CD4-positive, alpha-beta T cell treated with Interleukin-10 for 1 hour (primary cell): ENCODE measurements at places on chromosomes 13 and 19.

GRCh38 chr19:52963247-52963618 is 552 bp upstream of the ZNF816 start:
- DNase-seq, result no peak

DNA sequence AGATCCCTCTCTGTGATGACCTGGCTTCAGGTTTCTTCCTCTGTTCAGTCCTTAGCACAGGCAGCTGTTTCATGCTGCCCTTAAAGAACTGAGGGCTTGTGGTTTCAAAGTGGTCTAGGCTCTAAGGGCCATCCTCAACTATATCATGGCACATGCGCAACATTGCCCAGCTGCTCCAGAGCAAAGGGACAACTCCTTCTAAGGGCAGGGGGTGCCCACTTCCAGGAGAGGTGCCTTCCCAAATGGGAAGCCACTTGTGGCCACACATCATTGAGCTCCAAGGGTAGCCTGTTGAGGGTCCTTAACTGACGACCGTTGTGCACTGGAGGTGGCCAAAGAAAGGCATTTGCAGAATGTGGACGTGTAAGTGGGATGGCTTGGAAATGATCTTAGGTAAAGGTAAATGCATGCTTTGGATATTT is 7.3 kb downstream of the GPR183 start:
- DNase-seq, result no peak

DNA sequence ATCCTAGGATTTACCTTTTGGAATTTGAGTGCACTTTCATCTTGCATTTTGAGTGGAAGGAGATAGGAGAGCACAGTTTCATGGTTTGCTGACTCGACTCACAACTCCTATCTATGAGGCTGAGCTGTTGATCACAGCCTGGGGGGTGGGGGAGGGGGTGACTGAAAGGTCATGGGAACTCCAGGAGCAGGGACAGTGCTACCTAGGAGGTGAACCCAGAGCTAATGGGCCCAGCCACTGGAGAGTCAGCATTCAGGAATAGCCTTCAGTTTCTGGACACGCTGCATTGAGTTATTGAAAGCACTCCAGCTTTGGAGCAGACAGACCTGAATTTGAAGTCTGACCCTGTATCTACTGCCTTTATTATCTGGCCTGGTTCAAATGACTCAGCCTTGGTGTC is 339.9 kb downstream of the SLC7A1 start:
- no peak for DNase-seq

DNA sequence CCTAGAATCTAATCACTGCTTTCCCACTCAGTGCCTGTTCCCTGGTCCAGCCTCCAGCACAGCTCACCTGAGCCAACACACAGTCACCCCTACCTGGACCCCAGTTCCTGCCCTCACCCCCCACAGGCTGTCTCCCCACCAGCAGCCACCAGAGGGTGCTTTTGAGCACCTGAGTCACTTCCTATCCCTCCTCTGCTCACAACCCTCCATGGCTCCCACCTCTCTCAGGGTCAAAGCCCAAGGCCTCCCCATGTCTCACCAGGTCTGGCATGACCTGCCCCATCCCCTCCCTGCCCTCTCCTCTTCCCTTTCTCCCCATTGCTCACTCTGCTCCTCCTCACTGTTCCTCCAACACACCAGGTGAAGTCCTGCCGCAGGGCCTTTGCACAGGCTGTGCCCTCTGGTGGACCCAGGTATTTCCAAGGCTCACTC is 7.1 kb upstream of the DPP9 start:
- DNase-seq, result peak; percentile 73

- DNase-seq, result no peak
Observed at GRCh38 chr13:105107781-105108180, 1427.7 kb downstream of the EFNB2 start.

GRCh38 chr13:50224534-50224933 is 209.3 kb downstream of the KCNRG start:
- no peak for DNase-seq

DNA sequence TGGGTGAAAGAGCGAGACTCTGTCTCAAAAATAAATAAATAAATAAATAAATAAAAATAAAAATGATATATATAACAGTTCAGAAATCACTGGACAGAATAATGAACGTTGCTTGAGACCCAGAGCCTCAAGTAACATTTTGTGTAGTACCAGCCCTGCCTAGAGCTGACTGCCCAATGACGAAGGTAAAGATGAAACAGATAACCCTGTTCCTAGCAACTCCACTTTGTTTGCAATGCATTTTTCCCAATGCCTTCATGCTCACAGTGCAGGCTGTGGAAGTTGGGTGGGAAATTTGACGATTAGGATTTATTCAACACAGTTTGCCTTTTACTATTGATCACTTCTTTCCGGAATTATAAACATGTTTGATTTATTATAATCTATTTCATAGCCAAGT is 22.2 kb upstream of the FRY start:
- DNase-seq, result no peak

DNA sequence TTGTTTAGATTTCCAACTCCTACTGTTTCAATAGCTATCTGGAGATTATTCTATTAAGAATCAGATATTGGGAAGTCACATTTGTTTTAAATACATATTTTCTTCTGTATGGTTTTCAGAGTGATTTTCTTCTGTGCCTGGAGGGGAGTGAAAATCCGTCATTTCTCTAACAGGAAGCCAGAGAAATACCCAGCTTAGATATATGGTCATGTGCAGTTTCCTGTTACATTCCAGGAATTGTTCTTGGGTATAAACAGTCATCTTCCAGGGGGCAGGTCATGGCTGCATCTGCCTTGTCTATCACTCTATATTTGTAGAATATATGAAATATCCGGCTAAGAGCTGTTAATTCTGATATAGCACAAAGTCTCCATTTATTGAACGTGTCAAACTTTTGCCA is 77.5 kb upstream of the MIR17HG start:
- DNase-seq, result no peak

- no peak for DNase-seq
Observed at GRCh38 chr13:51240958-51241357, 18.8 kb downstream of the FAM124A start.

GRCh38 chr13:59863621-59864020 is 300.1 kb downstream of the DIAPH3 start:
- DNase-seq, result no peak

DNA sequence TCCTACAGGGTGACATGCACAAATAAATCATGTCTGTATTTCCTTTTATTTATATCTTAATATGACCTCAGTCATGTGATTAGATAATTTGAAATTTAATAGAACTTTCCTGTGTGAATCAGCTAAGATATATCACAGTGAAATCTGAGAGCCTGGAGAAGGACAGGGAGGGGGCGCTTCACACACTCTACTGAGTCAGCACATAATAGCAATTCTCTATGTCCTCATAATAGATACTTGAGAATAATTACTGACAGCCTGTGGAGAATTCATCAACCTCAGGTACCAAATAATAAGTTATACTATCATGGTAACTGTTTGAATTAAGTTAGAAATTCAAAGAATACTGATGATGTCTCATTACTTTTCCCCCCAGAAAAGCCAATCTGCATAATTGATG is 98.0 kb upstream of the SLC10A2 start:
- DNase-seq, result no peak

DNA sequence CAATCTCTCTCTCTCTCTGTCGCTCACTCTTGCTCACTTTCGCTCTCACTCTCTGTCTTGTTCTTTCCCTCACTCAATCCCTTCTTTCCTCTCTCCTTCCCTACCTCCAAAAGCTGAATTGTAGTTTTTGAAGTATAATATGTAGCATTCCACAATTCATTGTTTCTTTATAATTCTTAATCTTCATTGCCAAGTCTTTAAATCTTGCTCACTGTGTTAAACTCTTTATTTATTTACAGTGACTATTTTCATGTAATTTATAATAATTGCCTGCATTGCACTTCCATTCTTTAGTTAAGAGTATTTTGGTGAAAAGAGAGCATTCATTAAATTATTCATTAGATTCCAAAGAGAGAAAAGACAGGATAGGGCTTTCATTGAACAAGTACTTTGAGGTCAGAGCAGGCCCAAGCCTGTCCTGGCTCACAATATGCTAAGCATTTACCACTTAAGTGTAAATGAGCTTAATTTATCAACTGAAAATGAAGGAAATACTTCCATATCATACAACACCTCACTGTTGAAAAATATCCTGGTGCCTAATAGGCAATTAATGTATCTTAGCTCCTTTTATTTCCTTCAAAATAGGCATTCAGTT is 257.4 kb upstream of the SLITRK1 start:
- no peak for DNase-seq

DNA sequence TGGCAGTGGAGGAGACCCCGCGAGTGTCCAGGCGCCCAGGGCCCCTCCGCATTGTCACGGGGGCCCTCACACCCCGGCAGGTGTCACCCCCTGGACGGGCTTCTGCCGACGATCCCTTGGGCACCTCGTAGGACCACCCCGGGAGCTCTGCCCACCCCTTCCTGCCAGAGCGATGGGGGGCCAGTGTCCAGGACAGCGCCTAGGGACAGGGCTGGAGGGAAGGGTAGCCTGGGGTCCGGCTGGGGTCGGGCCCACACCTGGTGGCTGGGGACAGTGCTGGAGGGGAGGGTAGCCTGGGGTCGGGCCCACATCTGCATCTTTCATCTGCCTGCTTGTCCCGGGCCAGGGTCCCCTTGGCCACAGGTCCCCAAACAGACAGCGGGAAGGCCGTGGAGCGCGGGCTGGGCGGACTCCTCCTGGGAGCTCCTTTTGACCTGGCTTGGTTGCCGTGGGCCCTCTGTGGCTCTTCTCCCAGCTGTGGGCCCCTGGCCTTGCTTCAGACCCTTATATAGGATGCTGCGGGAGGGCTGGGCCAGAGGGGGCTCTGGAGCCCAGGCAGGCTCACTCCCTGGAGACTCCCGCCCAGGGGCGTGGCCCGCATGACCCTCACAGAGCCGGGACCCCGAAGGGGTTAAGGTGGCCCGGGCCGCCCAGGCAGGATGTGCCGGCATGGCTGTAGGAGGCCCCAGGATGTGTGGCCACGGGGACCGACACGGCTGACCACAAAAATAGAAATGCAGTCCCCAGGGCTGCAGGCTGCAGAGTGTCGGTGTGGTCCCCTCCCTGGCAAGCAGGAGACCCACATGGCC is 74.1 kb upstream of the MCF2L start:
- DNase-seq, result no peak

GRCh38 chr13:74243637-74244526 is 109.7 kb upstream of the KLF12 start:
- DNase-seq, result peak; percentile 70

DNA sequence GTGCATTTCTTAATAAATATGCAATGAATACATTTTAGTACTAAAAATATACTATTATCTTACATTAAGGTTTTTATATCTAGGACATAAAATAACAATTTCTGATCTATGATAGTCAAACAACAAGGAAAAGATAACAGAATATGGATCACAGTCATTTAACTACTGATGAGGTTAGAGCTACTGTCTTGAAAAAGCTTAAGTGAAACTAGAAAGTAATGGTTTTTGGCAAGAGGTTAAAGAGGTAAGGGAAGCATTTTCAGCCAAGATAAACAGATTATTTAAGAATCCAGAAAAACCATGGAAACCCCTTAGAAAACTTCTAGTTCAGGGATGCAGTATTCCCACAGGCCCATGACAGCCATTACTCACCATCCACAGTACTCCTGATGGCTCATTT is 787.4 kb downstream of the DACH1 start:
- no peak for DNase-seq

DNA sequence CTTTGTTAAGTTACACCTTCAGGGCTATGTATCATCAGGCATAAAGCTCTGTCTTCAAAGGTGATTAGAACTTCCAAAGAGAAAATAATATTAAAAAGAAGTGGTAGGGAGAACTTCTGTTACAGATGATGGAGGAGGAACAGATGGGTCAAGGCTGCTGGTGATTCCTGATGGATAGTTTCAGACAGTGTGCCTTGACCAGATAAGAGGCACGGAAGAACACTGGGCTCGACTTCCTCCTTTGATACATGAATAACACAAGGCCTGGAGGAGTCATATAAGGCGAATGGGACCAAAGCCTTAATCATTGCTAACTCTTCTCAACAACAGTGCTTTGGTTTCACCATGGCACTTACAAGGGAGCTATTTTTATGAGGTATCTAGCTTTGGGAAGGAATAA is 128.1 kb upstream of the RXFP2 start:
- DNase-seq, result no peak

- peak; percentile 40 for DNase-seq
Observed at GRCh38 chr19:38224014-38224862, at the start of gene DPF1. Gene DPF1 (minus strand): TSS chr19:38224222. CDS start chr19:38224142, 80 bp downstream.

DNA sequence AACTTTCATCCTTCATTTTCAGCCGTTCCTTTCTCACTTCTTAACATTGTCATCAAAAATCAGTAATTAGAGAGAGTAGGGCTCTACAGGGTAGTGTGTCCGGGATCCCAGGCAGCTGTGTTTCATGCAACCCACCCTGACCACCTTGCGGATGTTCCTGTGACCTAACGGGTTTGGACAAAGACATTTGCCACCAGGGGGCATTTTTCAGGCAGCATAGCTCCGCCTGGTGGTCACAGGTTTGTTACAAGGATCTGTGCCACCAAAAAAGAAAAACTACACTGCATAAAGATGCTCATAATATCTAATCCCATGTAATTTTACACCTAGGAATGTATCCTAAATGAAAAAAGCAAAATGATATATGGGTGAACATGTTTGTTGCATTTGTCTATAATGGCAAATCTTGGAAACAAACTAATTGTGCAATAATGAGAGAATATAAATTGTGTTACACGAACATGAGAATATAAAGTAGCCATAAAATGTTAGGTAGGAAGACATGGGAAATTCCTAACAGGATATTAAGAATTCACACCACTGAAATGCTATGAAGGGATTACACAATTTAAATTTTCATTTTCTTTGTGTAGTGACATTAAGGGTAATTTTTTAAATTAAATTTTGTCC is 123.0 kb downstream of the SLC7A1 start:
- DNase-seq, result peak; percentile 40

DNA sequence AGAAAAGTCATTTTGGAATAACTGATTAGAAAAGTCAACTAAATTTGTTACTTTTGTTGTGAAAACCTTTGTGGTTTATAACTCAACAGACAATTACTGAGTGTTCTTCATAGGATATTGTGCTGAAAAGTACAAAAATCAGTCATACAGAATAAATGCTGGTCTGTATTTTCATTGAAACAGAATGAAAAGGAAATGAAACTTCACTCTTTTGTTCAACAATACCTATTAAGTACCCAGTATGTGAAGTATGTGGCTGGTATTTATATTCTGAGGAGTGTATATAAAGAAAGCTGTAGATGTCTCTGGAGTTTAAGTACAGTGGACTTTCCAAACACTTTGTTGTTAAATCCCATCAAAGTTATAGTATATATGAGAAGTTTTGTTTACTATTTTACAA is 828.4 kb upstream of the ATXN8OS start:
- DNase-seq, result no peak

- DNase-seq, result no peak
Observed at GRCh38 chr19:29107831-29108230, 105.1 kb downstream of the UQCRFS1 start.

DNA sequence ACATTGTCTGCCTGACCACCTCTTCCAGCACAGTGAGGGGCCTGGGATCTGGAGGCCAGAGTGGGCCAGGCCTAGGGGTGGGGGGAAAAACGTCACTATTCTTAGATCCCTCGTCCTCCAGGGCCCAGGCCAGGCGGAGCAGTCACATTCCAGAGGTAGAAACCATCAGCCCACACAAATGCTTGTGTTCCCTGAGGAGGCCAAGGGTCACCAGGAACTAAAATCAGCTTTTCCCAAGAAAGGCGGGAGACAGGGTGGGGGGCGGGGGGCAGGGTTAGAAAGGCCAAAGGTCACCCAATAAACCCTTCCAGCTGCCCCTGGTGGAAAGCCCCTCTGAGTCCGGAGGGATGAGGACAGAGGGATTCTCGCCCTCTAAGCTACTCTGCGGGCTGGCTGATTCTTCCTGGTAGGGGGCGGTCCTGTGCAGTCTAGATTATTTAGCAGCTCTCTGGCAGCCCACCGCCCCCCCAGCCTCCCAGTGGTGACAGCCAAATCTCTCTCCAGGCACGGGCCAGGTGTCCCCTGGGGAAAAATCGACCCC is 23.5 kb upstream of the CCL25 start:
- no peak for DNase-seq
